ENCODE measurements at places on chromosomes 16 and 17. TPM values are rescaled to one million over a fixed set of nuclear protein-coding genes. Genes with fewer than 3 reads are reported as not detected.
A peak's percentile ranks its signal among the peaks of the same experiment; 100 is the strongest.

Gene TBKBP1
- total RNA-seq = 13.0 TPM

- no peak for DNase-seq
Observed at GRCh38 chr17:29706045-29706431, 83.3 kb upstream of the CORO6 start.

GRCh38 chr17:72642720-72643119 is 449.8 kb downstream of the SLC39A11 start:
- DNase-seq = no peak

DNA sequence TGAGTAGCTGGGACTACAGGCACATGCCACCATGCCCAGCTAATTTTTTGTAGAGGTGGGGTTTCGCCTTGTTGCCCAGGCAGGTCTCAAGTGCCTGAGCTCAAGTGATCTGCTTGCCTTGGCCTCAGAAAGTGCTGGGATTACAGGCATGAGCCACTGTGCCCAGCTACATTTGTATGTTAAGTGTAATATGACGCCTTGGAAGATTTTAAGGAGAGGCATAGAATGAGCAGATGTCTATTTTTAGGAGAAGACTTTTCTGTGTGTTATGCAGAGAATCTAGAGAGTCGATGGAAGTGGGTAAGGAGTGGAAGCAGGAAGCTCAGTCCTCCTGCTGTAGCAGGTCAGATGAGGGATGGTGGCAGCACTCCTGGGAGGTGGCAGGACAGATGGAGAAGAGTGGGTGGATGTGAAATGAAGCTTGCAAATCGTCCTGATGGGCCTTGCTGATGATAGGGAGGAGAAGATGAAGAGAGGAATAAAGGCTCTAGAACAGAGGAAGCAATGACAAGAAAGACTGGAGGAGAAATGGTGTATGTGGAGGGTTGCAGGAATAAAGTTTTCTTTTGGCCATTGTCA is 125.3 kb downstream of the SHISA6 start:
- DNase-seq = no peak

Gene MT1M
- not detected for total RNA-seq

DNA sequence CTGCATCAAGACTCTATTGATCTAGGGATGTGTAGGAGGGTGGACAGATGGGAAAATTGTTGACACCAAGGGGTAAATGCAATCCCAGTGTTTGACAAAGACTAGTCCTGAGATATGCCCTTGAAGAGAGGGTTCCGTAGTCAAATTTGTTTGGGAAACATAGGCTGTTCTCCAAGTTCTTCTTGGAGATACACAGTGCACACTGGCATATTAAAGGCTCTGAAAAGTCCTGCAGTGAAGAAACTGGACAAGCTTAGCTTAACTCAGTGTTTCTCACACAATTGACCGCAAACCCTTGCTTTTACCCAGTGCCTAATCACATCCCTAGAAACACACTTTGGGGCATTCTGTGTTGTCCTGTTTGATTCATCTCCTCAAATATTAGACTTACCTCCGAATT is 10.8 kb downstream of the DHRS7C start:
- DNase-seq = no peak

GRCh38 chr17:65025297-65025696 is 31.2 kb downstream of the GNA13 start:
- no peak for DNase-seq

DNA sequence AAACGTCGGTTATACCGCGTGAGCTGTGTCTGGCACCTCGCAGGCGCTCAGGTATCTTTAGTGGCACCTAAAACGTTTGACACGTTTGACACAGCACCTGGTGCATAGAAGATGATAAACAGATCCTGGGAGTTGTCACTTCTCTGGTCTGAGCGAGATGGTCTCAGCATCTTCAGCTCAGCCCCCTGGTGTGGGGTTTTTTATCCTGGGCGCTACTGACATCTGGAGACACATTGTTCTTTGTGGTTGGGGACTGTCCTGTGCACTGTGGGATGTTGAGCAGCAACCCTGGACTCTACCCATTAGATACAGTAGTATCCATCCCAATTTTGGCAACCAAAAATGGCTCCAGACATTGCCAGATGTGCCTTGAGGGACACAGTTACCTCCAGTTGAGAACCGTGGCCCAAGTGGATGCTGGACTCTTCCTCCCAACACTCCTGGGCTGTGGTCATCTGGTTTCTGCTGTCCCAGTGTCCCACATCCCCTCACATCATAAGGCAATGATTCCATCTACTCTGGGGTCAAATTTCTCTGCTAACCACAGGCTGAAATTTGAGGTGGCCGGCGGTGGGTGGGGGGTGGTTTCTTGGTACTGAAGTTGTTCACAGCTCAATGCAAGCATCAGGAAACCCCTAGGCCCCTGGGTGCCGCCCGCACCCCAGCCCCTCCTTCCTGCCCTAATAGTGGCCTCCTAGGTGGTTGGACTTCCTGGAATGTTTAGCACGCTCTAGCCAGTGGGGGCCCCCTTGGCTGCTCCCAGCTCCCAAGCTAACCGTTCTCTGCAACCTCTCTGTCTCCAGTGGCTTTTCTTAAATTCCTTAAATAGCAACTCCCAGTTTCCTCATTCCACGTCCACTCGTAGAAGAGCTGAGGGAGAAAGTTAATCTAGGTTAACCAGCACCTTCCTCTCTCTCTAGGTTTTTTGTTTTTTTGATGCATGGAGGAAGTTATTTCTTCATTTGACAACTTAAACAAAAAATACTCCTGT is 124.8 kb downstream of the ABCC1 start:
- DNase-seq = no peak

- no peak for DNase-seq
Observed at GRCh38 chr16:12344577-12345343, 368.2 kb downstream of the SNX29 start.

GRCh38 chr17:14471052-14471451 is 170.2 kb downstream of the HS3ST3B1 start:
- DNase-seq = no peak

GRCh38 chr17:16516594-16517051 is 24.6 kb upstream of the LRRC75A start:
- no peak for DNase-seq

DNA sequence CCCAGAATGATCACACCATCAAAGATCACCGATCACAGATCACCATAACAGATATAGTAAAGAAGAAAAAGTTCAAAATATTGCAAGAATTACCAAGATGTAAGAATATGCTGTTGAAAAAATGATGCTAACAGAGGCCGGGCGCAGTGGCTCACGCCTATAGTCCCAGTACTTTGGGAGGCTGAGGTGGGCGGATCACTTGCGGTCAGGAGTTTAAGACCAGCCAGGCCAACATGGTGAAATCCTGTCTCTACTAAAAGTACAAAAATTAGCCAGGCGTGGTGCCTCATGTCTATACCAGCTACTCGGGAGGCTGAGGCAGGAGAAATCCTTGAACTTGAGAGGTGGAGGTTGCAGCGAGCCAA is 53.2 kb downstream of the CPPED1 start:
- DNase-seq = peak; percentile 53

DNA sequence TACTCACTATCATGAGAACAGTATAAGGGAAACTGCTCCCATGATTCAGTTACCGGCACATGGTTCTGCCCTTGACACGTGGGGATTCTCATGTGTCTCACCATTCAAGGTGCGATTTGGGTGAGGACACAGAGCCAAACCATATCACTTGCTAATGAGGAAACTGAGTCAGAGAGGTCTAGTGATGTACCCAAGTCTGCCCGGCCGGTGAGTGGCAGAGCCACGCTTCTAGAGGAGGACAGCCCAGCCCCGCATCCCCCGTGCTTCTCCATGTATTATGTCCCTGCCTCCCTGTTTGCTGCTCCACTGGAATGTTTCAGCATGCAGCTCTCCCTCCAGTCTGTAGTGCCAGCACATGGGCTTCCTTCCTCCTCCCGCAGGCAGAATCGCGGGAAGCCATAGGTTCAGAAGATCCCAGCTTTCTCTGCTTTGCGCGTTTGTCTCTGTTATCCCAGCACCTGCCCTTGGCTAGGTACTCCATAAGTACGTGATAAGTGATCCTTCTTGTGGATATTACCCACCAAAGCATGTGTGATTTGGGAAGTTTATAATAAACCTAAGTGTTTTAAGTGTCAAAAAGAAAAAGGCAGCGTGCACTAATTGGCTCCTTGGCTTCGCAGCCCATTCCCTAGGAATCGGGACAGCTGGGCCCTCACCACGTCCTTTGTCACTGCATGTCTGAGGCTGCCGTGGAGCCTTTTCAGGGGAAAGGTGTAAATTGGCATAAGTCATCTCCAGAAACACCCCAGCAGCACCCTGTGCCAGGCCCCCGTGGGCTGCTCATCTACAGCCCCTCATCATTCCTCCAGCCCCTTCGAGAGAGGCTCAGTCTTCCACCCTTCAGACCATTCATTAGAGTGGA is 103.8 kb downstream of the CLEC16A start:
- DNase-seq = no peak

Gene DHRS7C
- total RNA-seq = not detected

Gene ZP2
- total RNA-seq = not detected

Gene LPO
- not detected for total RNA-seq

Gene KRTAP3-2
- not detected for total RNA-seq

Gene TPSG1
- not detected for total RNA-seq

DNA sequence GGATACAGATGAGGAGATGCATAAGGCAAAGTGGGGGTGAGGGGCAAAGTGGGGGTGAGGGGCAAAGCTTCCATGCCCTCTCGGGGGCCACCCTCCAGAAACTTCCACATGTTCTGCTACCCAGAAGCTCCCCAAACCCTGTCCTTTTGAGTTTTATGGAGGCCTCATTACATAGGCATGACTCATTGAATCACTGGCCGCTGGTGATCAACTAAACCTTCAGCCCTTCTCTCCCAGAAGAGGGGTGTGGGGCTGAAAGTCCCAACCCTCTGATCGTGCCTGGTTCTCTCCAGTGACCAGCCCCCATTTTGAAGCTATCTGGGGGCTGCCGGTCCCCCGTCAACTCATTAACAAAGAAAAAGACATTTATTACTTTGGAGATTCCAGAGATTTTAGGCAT is 27.5 kb downstream of the ITGAE start:
- DNase-seq = no peak

- no peak for DNase-seq
Observed at GRCh38 chr17:40486522-40487370, 14.7 kb downstream of the TNS4 start.

GRCh38 chr16:48231727-48232492 is 12.2 kb upstream of the LONP2 start:
- DNase-seq = peak; percentile 70

- DNase-seq = peak; percentile 86
Observed at GRCh38 chr16:3578610-3579551, 1.7 kb upstream of the NLRC3 start.

- DNase-seq = no peak
Observed at GRCh38 chr16:59148769-59149155, 414.6 kb upstream of the GOT2 start.

- no peak for DNase-seq
Observed at GRCh38 chr17:60933739-60934138, 256.1 kb downstream of the BCAS3 start.

DNA sequence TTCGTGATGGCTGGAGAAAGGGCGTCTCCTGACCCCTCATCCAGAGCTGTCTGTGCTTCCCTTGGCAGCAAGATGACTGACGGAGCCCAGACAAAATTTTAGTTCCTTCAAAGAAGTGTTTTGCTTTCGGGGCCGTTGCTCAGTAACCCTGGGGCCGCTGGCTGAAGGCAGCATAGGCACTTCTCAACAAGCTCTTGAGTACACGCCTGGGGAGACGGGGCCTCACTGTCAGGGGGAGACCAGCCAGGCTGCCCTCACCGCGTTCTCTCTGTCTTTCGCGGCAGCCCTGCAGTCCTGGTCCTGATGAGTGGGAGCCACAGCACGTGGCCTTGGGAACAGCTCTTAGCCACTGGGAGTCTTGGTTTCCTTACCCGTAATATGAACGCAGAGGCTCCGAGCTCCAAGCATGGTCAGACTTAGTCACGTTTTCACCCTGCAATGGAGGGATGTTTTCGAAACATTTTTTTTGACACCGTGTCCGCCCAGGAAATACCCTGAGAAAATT is 86.0 kb downstream of the IRF8 start:
- DNase-seq = no peak

- DNase-seq = peak; percentile 35
Observed at GRCh38 chr16:80719573-80719972, 84.8 kb downstream of the CDYL2 start.

DNA sequence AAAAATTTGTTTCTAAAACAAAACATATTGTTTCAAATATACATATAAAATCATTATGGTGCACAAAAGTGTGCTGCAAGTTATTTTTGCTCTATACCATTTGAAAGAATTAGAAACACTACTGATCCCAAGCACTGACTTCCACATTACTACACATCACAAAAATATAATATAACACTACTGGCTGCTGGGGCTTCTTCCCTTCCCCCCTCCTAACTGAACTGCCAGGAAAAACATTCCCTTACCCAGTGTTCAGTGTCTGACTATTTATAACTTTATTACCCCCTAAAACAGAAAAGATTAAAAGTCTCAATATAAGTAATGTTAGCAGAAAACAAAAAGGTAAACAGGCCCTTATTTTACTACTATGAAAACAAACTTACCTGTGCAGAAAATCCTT is 36.9 kb downstream of the GPATCH8 start:
- no peak for DNase-seq

Gene ZNF75A
- total RNA-seq = 19.3 TPM

Gene SCN4A
- total RNA-seq = 0.33 TPM

GRCh38 chr17:7238420-7239090 is 702 bp downstream of the PHF23 start:
- peak; percentile 40 for DNase-seq

Gene KRTAP4-5
- not detected for total RNA-seq

DNA sequence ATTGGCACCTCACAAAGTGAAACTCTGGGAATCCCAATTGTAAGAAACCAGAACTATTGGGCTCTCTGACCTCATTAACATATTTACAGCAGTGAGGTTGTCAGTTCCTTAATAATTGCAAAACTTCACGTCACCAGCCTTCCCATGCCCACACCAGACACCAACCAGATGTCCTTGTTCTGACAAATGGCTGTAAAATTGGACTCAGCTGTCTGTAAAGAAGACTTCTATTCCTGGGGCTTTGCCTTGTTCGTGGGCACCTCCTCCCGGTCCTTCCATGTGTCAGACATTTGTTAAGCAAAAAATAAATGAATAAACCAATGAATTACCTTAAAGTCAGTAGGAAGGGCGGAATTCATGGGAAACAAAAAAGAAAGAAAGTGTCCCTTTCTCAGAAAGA is 284.3 kb upstream of the CDH11 start:
- DNase-seq = no peak

DNA sequence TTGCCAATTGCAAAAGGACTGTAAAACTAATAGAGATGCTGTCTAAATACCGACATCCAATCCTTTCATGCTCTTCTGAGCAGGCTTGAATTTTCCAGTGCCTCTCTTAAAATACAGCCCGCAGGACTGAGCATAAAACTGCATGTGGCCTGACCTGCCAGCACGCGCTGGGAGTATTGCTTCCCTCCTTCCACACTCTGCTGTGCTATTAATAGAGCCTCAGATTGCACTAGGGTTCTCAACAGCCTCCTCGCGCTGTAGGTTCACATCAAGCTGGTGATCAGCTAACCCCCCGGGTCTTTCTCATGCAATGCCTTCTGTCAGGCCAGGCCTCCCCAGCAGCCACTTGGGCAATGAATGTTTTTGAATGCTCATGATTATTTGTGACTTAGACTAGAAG is 14.2 kb upstream of the MSI2 start:
- DNase-seq = no peak
